ENCODE measurements at places on chromosomes 3 and 15.

GRCh38 chr15:70438776-70439175 lies 324.6 kb downstream of the UACA start:
- H3K4me1 ChIP-seq, result peaks cover 46% of the 10 kb centered on the region
- H3K27me3 ChIP-seq, result peaks cover 39% of the 10 kb centered on the region
- H3K27ac ChIP-seq, result peak overlapping the region; percentile 2

- no peaks in the 10 kb centered on the region for H3K27me3 ChIP-seq
- H3K4me1 ChIP-seq, result peaks cover 41% of the 10 kb centered on the region
- peak overlapping the region; percentile 18 for H3K27ac ChIP-seq
- DNase-seq, result no peak
- H3K36me3 ChIP-seq, result peaks cover 22% of the 10 kb centered on the region
Measured at GRCh38 chr3:101809178-101810021, 30.4 kb downstream of the NXPE3 start.

GRCh38 chr3:9071936-9072666 lies 108.8 kb upstream of the RAD18 start:
- peak overlapping the region; percentile 44 for H3K27ac ChIP-seq
- no peaks in the 10 kb centered on the region for H3K36me3 ChIP-seq
- H3K4me1 ChIP-seq, result peaks cover 34% of the 10 kb centered on the region
- no peak overlapping the region for H3K4me3 ChIP-seq
- DNase-seq, result no peak

DNA sequence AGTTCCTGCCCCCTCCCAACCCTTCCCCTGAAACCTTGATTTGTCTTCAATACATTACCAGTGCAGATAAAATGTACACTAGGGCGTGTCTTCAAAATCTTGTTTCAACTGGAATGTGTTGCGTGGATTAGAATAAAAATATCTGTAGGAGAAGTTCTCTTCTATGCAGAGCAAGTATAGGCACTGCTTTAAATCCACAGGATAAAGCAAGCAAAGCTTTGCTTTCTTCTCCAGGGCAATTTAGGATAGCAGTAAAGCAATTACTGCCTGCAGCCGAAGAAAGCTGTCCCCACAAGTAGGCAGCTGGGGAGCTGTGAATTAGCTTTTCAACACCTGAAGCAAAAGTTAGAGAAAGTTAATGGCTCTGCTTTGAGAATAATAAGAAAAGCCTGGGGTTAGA lies 329.7 kb upstream of the KCNMB2 start:
- no peak overlapping the region for H3K4me3 ChIP-seq
- H3K27me3 ChIP-seq, result no peaks in the 10 kb centered on the region
- DNase-seq, result no peak
- H3K4me1 ChIP-seq, result peaks cover 20% of the 10 kb centered on the region
- H3K27ac ChIP-seq, result no peak overlapping the region

GRCh38 chr15:67501177-67501835 lies 19.6 kb upstream of the C15orf61 start:
- H3K36me3 ChIP-seq, result no peaks in the 10 kb centered on the region
- no peak for DNase-seq
- H3K27me3 ChIP-seq, result no peaks in the 10 kb centered on the region
- H3K27ac ChIP-seq, result no peak overlapping the region
- no peaks in the 10 kb centered on the region for H3K4me1 ChIP-seq

DNA sequence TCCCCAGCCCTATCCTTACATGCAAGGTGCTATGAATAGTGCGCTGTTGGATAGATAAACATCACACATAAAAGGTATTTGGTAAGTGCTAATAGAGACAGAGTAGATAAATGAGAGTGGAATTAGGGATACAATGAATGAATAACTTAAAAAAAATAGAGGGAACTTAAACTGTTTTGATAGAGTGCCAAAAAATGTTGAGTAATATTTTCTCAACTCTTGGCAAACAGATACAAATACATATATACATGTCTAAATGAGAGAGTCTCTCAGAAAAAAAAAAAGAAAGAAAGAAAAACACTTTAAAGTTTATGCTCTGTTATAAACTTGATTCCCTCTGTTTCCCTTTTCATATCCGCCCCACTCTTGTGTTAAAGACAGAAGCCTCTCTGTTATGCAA lies 667.4 kb downstream of the ROBO2 start:
- H3K4me1 ChIP-seq, result no peaks in the 10 kb centered on the region
- no peaks in the 10 kb centered on the region for H3K27me3 ChIP-seq
- no peak overlapping the region for H3K27ac ChIP-seq
- no peaks in the 10 kb centered on the region for H3K36me3 ChIP-seq

DNA sequence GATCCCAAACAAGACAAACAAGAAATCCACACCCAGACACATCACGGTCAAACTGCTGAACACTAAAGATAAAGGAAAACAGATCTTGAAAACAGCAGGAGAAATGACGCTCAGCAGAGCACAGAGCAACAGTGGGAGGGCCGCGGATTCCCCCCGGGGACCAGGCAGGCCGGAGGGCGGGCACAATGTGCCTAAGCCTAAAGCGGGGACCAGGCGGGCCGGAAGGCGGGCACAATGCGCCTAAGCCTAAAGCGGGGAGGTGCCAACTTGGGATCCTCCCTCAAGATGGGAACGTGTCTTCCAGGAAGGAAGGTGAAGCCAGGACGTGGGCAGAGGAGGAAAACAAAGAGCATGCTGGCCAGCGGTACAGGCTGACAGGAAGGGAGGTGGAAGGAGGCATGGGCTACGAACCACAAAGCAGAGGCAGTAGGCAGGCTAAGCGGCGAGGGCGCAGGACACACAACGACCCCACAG lies 31.1 kb downstream of the CYFIP1 start:
- no peaks in the 10 kb centered on the region for H3K27me3 ChIP-seq
- H3K4me3 ChIP-seq, result peak overlapping the region; percentile 52
- H3K27ac ChIP-seq, result peak overlapping the region; percentile 81
- H3K36me3 ChIP-seq, result peaks cover 21% of the 10 kb centered on the region
- H3K4me1 ChIP-seq, result peaks cover 80% of the 10 kb centered on the region
- DNase-seq, result peak; percentile 83

- H3K27ac ChIP-seq, result peak overlapping the region; percentile 92
- peak; percentile 76 for DNase-seq
- no peak overlapping the region for H3K4me3 ChIP-seq
Measured at GRCh38 chr3:129016720-129017483, 15.8 kb downstream of the EFCC1 start.
